ENCODE measurements at places on chromosomes 16 and 17. TPM values are rescaled to one million over a fixed set of nuclear protein-coding genes. Genes with fewer than 3 reads are reported as not detected.

KRTAP9-8 gene
- not detected for total RNA-seq

NARF gene
- total RNA-seq, result 39.7 TPM

- peak; percentile 70 for DNase-seq
Observed at GRCh38 chr16:14399378-14400284, 230.4 kb downstream of the PARN start.

DNA sequence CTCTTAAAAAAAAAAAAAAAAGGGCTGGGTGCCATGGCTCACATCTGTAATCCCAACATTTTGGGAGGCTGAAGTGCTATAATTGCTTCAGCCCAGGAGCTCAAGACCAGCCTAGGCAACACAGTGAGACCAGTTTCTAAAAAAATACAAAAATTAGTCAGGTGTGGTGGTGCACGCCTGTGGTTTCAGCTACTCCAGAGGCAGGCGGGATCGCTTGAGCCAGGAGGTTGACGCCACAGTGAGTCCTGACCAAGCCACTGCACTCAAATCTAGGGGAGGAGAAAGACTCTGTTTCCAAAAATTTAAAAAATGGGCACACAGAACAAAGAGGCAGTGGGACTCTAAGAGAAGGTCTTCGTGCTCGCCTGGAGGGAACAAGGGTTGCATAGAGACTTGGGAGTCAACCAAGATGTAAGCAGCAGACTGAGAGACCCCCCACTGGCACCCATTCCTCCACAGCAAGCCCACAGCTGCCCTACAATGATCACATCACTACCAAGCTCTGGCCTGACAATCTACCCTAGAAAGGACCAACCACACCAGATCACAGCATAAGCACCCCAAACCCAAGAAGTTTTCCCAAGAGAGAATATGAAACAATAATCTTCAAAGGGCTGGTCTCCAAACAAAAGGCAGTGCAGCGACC lies 121.6 kb downstream of the ANKRD11 start:
- DNase-seq, result no peak

- DNase-seq, result no peak
Observed at GRCh38 chr16:87958632-87959031, 7.4 kb downstream of the BANP start.
